ENCODE measurements at places on chromosomes 2 and 18.

DNA sequence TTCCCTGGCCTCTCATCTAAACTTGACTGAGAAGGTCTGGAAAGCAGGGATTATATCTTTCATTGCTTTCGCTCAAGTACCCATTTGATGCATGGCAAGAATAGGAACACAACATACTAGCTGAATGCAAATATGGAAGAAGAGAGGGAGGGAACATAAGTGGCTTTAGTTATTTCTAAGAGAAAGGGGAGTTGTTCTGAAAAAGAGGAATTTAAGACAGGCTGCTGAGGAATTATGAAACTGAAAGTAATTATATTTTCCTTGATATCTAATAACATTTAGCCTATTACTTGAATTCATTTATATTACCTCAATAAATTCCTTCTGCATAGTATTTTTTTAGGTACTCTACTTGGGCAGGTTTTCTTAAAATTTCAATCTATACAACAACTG, 105.8 kb upstream of the TTN start:
- no peak for DNase-seq

DNA sequence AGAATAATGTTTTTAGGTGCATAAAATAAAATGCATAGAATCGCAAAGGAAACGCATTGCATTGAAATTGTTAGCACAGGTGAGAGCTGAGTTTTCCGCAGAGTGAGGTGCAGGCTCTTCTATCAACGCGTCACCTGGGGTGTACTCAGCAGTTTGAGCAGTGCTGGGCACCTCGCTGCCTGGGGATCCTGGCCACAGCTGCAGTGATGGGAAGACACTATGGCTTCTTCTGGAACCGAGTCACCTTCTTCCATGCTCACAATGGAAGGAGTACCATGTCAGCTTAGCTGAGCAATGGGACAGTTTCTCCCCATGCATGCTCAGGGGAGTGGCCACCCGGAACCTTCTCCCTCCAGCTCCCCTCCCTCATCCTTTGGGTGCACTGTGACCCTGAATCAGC, 95.4 kb upstream of the OTOS start:
- no peak for DNase-seq

GRCh38 chr2:121788685-121789084, 33.2 kb downstream of the TSN start:
- DNase-seq: no peak

DNA sequence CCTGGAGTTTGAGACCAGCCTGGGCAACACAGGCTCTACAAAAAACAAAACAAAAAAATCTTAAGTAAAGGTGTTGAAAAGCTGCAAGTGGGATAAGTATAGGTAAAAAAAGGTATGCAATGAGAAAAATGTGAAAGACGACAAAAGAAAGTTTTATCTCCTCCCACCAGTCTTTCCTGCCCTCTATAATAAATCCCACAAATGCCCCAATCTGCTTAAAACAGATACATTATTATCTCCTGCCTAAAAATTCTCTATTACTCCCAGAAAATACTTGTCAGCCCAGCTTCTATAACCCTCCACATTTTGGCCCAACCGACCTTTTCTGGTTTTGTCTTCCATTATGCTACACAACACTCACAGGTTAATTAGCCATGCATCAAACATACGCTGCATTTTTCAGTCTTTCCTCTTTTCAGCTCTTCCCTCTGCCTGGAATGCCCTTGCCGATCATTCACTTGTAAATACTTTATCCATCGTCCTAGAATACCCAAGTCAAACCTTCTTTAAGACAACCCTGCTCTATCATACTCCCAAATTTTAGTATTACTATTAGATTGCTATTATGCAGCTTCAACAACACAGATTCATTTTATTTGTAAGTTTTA, 10.8 kb downstream of the ASXL2 start:
- no peak for DNase-seq

DNA sequence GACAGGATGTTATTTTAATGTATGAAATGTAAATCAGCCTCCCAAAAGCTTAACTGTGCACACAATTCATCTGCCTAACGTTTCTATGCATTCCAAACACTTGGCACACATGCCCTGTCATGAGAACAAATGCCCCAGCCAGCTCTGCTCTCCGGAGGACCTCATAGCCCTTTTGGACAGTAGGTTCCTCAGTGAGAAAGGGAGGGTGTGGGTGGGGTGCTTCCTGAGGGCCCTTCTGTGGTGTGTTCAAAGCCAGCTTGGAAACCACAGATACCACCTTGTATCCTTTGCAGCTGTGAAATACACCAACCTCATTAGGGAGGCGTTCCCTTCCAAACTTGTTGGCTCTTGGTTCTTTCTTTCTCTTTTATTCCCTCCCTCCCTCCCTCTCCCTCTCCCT, 102.2 kb upstream of the ASB18 start:
- DNase-seq: no peak

- DNase-seq: no peak
Measured at GRCh38 chr2:30147196-30147714, 448 bp downstream of the YPEL5 start.

- no peak for DNase-seq
Measured at GRCh38 chr2:569681-570080, 107.5 kb downstream of the TMEM18 start.

GRCh38 chr18:23169673-23170044, 34.4 kb downstream of the CABLES1 start:
- DNase-seq: no peak

GRCh38 chr2:231069379-231070054, 12.8 kb downstream of the PSMD1 start:
- DNase-seq: no peak

DNA sequence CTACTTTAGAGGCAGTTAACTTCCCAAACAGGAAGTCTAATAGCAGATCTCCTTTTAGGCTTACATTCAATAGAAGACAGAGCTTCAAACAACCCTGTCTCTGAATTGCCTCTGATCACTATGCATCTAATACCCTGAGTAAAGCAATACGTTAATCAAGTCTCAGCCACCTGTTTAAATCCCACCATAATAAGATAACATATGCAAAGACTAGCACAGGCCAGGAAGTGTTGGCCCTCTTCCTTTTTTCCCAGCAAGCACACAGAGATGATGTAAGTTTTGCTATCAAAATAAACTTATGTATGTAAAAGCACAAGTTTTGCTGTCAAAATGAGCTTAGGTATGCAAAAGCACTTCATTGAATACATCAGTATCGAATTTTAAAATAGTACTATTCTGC, 385.5 kb downstream of the RND3 start:
- no peak for DNase-seq

DNA sequence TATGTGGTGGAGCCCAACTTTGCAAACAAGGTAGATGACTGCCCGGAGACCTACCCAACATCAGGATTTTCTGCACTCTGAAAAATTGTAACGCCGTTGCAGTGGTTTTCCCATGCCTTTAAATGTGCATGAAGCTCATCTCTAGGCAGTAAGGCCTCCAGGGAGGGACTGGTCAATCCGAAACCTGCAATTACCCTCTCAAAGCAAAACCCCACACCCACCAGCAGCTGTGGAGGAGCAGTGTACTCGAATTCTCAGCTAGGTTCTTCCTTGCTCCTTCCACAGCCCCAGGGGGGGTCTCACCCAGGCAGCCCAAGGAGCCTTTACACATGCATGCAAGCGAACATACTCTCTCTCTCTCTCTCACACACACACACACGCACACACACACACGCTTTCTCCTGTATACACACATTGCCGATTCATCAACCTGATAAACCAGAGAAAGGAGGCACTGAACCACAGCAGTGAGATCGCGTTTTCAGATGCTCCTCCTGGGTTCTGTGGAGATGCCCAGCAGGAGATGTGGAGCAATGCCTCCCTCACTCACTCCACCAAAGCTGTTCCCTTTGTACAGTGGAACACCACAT, 109.2 kb downstream of the VIT start:
- DNase-seq: no peak

DNA sequence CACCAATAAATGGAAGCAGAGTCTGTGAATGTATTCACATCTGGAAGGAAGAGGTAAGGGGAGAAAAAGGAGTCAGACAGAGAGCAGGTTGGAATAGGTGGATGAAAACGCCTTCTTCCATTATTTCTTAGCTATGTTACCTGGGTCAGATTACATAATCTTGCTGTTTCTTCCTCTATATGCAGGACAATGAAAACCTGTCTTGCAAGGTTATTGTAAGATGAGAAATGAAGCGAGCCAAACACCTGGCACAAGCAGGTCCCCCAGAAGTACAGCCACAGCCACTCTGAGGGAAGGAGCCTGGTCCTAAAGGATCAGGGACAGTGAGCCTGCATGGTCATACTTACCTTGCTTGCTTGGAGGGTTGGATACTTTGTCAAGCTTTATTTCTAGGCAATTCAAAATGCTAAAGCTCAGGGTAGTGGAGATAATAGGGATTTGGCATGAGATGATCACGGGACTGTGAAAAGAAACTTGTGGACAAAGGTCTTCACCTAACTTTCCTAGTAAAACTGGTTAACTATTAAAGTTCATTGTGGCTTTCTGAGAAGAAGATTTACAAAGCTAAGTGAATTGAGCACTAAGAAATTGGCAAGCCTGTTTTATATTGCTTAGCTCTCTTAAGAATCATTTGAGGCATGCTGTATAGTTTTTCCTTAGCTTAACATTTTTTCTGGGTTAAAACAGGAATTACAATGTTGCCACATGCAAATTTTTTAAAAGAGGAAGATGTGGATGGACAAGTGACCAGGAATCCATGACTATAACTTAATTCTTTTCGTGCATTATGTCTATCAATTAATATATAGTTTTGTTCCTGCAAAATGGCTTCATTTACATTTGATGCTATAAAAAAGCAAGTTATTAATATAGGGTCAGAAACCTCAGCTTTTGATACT, 15.7 kb upstream of the PLA2R1 start:
- DNase-seq: no peak

DNA sequence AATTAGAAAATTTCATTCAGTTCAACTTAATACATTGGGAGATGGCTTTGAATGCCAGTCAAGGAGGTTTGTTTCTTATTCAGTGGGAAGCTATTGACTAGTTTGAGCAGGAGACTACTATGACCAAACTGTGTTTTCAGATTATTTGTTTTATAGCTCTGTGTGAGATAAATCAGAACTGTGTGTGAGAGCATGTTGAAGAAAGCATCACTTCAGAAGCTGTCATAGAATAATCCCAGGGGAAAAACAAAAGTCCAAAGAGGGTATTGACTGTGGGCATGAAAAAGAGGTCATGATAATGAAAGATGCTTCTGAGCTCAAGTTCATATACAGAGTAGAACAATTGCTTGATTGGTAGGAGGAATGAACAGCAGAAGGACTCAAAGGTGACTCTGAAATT, 160.6 kb downstream of the MAP2 start:
- DNase-seq: no peak

- DNase-seq: no peak
Measured at GRCh38 chr18:3982541-3982940, 472.6 kb downstream of the DLGAP1 start.

DNA sequence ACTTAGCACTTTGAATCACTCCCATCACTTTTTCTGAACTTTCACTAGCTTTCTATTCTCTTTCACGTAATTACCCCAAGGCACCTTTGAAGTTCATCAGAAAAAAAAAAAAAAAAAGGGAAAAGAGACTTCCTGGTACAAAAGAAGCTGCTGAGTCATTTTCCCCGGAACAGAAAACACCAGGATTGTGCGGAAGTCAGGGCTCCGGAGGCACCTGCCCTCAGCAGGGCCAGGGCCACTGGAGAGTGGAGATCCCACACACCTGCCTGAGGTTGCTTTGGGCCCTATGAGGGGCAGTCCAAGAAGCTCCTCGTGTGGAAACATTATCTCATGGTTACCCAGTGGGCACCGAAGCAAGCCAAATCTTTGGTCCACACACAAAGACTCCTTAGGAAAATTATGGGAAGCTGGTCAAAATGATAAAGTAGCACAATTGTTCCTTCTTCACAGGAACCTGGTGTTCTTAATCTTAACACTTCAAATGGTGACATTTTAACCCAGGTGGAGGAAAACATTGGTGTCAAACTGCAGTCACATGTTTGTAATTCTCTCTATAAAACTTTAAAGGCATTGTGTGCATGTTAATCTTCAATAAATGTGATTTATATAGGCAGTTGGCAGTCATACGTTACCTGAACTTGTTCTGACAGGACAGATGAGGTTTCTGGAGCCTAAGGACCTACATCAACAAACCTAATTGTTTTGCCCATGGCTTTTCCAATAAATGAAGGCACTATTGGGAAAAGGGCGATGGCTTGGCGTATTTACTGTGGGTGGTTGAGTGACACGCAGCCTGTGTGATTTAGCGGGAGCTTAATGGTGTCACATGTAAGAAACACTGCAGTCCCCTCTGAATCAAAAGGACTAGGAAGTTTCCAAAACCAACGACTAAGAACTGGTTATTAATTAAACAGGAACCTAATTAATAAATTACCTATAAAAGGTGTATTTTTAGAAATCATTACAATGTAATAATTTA, 23.4 kb upstream of the FAM110C start:
- no peak for DNase-seq

DNA sequence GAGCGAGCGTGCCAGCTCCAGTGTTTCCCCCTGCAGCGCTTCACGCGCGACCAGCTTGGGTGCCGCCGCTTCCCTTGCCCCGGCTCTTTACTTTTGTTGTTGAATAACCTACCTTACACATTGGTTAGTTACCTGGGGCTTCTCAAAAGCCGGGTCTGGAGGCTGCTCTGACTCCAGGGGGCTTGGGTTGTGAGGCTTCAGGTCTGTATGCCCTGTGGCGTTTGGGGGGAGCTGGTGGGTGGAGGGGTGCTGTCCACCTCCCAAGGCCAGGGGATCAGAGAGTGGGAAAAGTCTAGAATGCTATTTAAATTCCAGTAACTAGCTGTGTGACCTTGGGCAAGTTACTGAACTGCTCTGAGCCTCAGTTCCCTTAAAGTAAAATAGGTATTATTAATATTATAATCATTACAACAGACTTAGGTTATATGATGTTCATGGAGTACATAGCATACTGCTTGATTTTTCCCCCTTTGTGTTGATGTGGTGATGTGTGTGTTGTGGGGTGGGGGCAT, 770 bp downstream of the LYPD6B start:
- DNase-seq: no peak

GRCh38 chr18:52615943-52616342, 275.9 kb downstream of the DCC start:
- DNase-seq: no peak

- no peak for DNase-seq
Measured at GRCh38 chr2:128375454-128375853, 56.8 kb upstream of the HS6ST1 start.

DNA sequence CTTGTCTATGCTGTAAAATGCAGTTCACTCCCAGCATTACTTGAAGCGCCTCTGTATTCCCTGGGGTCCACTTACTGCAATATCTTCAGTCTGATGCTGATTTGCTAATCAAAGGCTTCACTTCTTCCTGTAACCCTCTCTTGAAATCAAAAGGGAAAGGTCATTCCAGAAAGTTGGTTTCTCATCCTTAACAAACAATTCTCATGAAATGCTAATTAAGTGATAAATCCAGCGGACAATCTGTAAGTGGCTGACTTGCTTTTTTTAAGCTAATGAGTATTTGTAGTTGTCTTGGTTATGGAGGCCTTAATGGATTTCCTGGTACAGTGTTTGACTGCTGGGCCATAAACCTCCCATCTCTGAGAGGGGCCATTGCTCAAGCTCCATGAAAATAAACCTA, 499.6 kb upstream of the HS6ST1 start:
- no peak for DNase-seq

- no peak for DNase-seq
Measured at GRCh38 chr2:151053661-151053990, 208.0 kb downstream of the RBM43 start.
